Stimulated activated CD4-positive, alpha-beta T cell treated with anti-CD3 and anti-CD28 coated beads, Interleukin-12 subunit alpha, Interleukin-12 subunit beta, amount 100 ng/mL, for 4 hours (primary cell): ENCODE measurements at places on chromosomes 4 and X.

- no peak for DNase-seq
Observed at GRCh38 chr4:148441624-148441985, 609 bp downstream of the NR3C2 start.

- DNase-seq: no peak
Observed at GRCh38 chr4:138561906-138562305, 319.8 kb upstream of the SLC7A11 start.

- DNase-seq: no peak
Observed at GRCh38 chr4:132026816-132027215, 1122.3 kb upstream of the PCDH10 start.

DNA sequence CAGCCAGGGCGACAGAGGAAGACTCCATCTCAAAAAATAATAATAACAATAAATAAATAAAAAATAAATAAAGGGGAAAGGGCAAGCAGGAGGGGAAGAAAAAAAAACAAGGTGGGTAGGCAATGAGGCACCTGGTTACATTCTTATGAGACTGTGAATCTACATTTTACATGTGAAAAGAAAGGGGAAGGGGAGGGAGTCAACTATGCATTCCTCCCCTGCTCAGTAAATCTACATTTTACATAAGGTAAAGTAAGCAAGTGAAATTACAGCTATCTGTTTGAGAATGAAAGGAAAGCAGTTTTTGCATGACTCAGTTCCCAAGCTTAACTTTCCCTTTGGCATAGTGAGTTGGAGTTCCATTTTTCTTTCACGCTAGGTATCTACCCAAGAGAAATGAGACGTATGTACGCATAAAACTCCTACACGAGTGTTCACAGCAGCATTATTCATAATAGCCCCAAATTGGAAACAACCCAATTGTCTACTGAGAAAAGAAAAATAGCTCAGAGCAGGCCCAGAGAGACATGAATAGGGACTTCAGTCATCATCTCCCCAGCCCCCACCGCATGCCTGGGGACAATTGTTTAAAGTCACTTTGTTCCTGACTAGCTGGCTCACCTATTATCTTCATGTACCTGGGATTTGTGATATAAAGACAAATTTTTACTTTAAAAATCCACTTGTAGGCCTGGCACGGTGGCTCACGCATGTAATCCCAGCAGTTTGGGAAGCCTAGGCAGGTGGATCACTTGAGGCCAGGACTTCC lies 52.4 kb downstream of the DDX3X start:
- DNase-seq: no peak

DNA sequence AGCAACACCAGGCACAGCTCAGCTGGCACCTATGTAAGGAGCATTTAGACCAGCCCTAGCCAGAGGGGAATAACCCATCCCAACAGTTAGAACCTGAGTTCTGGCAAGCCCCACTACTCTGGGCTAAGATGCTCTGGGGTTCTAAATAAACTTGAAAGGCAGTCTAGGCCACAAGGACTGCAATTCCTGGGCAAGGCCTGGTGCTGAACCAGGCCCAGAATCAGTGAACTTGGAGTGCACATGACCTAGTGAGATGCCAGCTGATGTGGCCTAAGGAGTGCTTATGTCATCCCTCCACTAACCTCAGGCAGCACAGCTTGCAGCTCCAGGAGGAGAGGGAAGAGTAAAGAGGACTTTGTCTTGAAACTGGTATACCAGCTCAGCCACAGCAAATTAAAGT lies 7.6 kb upstream of the PRRG3 start:
- DNase-seq: no peak

GRCh38 chr4:153022241-153022715 lies 86.2 kb downstream of the FHDC1 start:
- no peak for DNase-seq

GRCh38 chrX:103656617-103657016 lies 27.8 kb downstream of the TCEAL1 start:
- no peak for DNase-seq

DNA sequence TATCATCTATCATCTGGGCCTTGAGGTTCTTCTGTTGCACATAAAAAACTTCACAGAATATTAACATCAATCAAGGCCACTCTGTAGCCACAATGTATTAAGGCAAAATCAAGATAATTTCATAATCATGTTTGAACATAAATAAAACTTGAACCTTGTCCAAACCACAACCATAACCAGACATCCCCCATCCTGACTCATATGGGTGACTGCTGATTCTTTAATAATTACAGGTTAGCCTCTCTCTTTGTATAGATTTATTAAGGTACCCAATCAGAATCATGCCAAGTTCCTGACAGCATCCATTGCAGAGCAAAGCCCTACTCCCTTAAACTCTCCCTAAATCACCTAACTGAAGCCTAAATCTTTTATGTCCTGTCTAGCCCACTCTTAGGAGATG lies 16.7 kb upstream of the AREG start:
- DNase-seq: no peak
